ENCODE measurements at places on chromosomes 16 and 17.

GRCh38 chr17:46832945-46833839 lies 14.7 kb upstream of the WNT3 start:
- peak; percentile 71 for DNase-seq

GRCh38 chr16:78939597-78939996 lies 660.9 kb downstream of the MAF start:
- no peak for DNase-seq

GRCh38 chr16:52128361-52128760 lies 418.6 kb downstream of the TOX3 start:
- no peak for DNase-seq

DNA sequence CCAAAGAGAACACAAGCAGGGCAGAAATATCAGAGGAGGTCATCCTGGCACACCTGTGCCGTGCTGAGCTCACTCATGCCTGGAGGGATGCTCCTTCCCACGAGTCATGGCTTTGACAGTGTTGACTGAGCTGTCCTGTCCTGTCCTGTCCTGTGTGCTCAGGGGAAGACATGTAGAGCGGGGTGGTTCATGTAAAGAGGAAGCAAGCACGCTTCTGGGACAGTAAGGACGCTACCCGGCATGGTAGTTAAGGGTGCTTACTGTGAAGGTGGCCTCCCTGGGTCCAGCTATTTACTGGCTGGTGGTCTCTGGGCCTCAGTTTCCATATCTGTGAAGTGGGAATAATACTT lies 398 bp downstream of the LGALS9 start:
- DNase-seq = no peak

GRCh38 chr17:9668517-9668916 lies 23.2 kb downstream of the USP43 start:
- peak; percentile 69 for DNase-seq

DNA sequence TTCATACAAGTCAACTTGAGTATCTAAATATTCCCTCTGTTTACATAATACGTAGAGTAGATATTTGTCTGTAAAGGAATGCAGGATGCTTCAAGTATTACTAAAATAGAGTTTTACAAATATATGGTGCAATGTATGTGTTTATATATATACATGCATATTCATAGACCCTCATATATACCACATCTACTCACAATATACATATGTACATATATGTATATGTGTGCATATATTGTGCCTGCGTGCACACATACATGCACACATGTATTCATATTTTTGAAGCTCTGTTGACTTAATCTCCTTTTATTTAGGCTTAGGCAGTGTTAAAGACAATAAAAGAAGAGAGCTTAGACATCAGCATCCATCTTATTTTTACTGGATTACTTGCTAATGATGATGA lies 616.6 kb upstream of the GOT2 start:
- no peak for DNase-seq

DNA sequence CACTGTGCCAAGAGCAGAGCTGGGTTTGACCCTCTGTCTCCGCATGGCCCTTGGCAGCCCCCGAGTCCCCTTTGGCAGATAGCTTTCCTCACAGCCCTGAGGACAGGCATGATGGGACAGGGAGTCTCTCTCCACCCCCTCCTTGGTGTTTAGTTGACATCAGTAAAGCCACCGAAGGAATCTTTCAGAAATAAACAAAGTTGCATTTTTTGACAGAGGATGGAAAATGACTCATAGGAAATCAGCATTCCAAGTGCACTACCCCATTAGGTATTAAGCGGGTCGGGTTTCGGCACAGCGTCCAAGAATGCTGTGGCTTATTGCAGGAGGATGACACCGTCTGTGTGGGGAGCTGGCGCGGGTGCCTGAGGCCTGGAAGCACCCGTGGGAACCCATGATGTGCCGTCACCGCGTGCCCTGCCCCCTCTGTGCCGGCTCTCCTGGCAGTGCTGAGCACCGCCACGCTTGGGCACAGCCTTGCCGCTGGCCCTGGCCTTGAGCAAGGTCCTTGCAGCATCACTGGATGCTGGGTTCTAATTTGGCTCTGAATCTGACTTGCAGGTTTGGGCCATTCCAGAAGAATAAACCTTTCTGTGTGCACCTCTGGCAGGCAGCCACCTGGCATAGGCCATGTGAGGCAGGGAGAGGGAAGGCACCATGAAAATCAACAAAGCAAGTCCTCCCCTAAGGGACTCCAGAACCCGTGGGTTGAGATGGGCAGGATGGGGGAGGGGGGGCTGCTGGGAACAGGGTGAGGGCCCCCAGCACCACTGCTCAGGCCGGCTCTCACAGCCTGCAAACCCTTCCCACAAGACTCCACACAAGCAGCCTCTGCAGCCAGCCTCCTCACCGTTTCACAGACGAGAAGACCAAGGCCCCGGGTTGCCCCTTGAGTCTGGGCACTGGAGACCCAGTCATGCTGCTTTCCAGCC lies 50.5 kb upstream of the ZNF469 start:
- peak; percentile 100 for DNase-seq

GRCh38 chr16:73831220-73831619 lies 465.4 kb upstream of the PSMD7 start:
- DNase-seq = no peak

DNA sequence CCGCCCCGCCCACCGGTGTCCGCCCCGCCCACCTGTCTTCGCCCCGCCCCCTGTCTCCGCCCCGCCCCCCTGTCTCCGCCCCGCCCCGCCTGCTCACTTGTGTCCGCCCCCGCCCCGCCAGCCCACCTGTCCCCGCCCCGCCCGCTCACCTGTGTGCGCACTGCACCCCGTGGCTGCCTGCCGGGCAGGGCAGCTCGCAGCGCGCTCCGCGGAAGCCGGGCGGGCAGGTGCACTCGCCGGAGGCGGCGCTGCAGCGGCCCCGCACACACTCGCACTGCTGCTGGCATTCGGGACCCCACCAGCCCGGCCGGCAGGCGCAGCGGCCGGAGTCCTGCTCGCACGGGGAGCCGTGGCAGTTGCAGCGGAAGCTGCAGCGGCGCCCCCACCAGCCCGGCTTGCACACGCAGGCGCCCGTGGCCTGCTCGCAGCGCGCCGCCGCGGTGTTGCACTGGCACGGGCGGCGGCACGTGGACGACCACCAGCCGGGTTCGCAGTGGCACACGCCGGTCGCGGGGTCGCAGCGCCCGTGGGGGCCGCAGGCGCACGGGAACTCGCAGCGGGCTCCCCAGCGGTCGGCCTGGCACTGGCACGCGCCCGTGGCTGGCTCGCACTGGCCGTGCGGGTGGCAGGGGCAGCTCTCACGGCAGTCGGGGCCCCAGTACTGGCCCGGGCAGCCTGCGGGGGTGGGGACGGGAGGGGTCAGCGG lies 2.1 kb downstream of the SCARF1 start:
- peak; percentile 8 for DNase-seq
